Ovary (tissue), 10 donors: ENCODE measurements at places on chromosomes 13 and 19. TPM values are rescaled to one million over a fixed set of nuclear protein-coding genes. Genes with fewer than 3 reads are reported as not detected.

DNA sequence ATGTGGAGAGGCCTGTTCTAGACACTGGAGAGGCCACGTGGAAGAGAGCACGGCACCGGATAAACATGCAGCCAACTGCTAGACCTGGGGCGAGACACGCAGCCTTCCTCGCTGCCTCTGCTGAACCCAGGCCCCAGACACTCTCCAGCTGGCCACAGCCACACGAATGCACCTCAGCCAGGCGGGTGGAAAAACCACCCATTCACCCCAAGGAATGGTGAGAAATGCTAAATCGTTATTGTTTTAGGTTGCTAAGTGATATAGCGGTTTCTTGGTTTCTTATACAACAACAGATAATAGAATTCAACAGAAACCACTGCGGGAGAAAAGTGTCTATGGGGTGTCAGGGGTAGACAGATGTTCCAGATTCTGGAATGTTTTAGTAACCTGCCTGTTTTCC lies 52.5 kb downstream of the STK24 start:
- DNase-seq = no peak

- no peak for DNase-seq
These were observed 8.1 kb downstream of the CCDC70 start for GRCh38 chr13:51869916-51870315.

- DNase-seq = no peak
These were observed 42.5 kb downstream of the ARHGEF18 start for GRCh38 chr19:7391218-7391670.

- DNase-seq = no peak
These were observed 89.3 kb downstream of the NUFIP1 start for GRCh38 chr13:44899967-44900366.

- no peak for DNase-seq
These were observed 64.2 kb upstream of the ZNF599 start for GRCh38 chr19:34837262-34837661.

GRCh38 chr19:10105509-10106099 lies 558 bp upstream of the PPAN start:
- no peak for DNase-seq

- no peak for DNase-seq
These were observed 549.4 kb upstream of the SLITRK1 start for GRCh38 chr13:84431646-84432045.

DNA sequence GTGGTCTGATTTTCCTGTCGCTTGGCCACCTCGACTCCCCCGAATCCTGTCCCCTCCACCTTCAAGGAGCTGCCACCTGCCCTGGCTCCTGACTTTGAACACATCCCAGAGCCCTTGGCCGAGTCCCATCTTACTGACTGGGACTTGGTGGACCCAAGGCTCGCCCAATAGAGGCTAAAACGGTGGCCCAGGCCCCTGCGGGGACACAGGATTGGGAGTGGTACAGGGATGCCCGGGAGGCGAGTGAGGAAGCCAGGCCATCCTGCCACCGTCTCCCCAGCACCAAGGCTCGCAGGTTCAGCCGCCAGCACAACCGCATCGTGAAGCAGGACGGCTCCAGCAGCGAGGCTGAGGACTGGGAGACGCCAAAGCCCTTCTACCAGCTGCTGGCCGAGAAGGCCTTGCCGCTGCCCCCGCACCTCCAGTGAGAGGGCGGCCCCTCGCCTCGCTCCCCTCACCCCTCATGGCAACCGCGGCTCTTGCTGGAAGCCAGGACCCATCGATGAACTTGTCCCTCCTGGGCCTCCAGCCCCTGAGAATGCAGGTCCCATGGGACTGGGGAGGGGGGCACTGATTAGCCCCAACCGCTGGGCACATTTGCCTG lies 5.3 kb downstream of the SIX5 start:
- DNase-seq = peak; percentile 78

GRCh38 chr19:19487077-19487949 lies 28.0 kb downstream of the TSSK6 start:
- DNase-seq = no peak

DNA sequence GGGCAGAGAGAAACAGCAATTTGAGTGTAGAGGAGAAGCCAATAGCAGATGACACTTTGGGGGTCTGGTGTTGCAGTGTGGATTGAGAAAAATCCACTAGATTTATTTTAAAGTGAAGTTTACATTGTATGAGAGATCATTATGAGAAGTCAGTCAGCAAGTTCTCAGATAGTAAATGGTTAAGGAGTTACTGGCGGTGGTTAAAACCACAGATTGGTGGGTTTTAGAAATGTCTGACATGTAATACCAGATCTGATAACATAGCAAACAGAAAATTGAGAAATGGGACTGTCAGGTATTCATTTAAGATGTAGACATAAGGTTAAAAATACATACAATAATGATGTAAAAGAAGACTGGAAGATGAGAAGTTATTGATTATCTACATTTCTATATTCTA lies 7.2 kb downstream of the ABHD13 start:
- no peak for DNase-seq

DNA sequence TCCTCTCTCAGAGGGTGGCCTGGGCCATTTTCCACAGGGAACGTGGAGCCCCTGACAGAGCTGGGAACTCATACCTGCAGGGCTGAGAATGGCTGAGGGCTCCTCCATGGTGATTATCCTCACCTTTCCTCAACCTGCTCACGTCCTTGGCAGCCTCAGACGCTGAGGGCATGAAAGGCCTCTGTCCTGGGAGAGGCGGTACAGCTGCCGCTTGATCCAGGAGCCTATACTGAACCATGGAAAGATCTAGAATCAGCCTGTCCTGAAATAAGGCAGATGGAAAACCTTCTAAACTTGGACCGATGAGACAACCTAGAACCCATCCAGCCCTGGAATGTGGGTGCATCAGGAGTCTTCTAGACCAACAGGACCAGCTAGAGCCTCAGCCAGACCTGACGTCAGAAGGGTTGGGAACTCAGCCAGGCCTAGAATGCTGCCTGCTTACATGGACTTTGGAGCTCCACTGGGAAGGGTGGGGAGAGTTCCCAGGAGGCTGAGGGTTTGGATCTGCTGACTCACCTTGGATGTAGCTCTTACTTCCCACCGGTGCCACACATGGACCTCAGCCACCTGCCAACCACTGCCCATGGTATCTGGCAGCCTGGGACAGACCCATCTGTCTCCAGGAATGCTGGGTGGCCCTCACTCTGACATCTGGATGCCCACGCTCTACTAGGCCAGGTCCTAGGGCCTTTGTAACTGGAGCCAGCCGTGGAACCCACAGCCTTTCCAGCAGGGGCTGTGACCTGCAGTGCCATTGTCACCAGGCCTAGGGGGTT lies 7.5 kb downstream of the KCTD15 start:
- DNase-seq = peak; percentile 84

CEACAM7 gene
- polyA plus RNA-seq = not detected

BRCA2 gene
- 0.53 TPM for polyA plus RNA-seq

ZNF136 gene
- polyA plus RNA-seq = 8.8 TPM

PDX1 gene
- not detected for polyA plus RNA-seq

ZNF229 gene
- 3.8 TPM for polyA plus RNA-seq

ZNF155 gene
- 9.7 TPM for polyA plus RNA-seq

MYBPC2 gene
- not detected for polyA plus RNA-seq
